Ascending aorta (tissue), 2 donors: ENCODE measurements at places on chromosomes 5 and 9. TPM values are rescaled to one million over a fixed set of nuclear protein-coding genes. Genes with fewer than 3 reads are reported as not detected.

Gene MPDZ
- total RNA-seq: 46.2 TPM

Gene ADAMTS16
- total RNA-seq: 1.6 TPM

Gene FOXD4L3
- not detected for total RNA-seq

Gene BTNL3
- not detected for total RNA-seq

Gene GNAQ
- 29.2 TPM for total RNA-seq

Gene GDF9
- not detected for total RNA-seq

Gene PCDHGC5
- total RNA-seq: 0.11 TPM

Gene MLANA
- total RNA-seq: not detected

DNA sequence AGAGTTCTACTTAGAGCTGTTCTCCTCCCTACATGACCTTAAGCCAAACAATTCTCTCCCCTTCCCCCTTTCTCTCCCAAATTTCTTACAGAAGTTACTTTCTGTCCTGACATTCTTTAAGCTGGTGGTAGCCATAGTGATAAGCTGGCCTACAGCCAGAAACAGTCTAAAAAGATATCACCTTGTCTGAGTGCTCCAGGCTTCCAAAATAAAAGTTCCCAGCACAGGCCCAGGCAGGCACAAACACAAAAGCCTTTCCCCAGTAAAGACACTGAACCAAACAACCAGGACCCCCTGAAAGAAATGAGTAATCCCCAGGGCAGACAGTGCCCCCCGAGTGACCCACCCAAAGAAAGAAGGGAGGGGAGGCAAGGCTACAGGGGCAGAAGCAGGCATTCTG, 19.2 kb downstream of the SIL1 start:
- DNase-seq: no peak

- no peak for DNase-seq
Observed at GRCh38 chr5:172558076-172558976, 82.7 kb upstream of the NEURL1B start.

GRCh38 chr9:8649160-8649559, 849.6 kb upstream of the DMAC1 start:
- DNase-seq: no peak

- DNase-seq: no peak
Observed at GRCh38 chr5:143601357-143601756, 197.9 kb upstream of the NR3C1 start.

DNA sequence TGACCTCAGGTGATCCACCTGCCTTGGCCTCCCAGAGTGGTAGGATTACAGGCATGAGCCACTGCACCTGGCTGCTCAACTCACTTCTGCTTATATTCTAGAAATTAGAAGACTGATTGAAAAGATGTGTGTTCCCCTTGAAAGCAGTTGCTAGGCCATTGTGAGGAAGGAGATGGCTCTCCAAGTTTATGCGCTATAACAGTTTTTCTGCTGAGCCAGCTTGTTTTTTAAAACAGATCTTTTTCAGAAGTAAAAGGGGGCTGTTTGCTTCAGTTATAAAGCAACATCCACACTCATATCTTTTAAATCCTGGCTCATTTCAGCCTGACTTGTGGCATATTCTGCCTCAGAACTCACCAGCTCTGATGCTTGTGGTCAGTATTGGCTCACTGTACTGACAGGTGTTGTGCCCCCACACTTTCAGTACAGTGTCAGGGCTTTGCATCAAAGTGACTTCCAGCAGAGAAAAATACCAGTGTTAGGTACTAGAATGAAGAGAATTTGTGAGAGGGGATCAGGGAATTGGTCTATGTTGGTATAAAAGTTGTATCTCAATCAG, 49.4 kb downstream of the NUP214 start:
- DNase-seq: no peak

DNA sequence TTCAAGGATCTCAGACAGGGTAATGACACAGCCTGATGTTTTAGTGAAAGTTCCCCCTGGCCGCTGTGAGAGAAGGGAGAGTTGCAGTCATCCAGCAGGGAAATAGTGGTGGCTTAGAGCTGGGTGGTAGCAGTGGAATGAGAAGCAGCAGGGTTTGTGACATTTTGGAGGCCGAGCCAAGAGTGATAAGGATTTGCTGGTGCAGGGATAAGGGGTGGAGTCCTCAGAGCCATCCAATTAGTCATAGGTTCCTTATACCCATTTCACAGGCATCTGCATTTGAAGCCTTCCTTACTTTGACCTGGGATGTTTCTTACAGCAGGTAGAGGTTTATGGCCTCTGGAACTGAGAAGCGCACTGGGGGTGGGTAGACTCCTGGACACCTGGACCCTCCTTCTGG, 12.8 kb downstream of the JADE2 start:
- no peak for DNase-seq

GRCh38 chr9:86573886-86574285, 219.7 kb upstream of the TUT7 start:
- DNase-seq: no peak

GRCh38 chr5:41296066-41296465, 82.7 kb upstream of the C6 start:
- DNase-seq: no peak

DNA sequence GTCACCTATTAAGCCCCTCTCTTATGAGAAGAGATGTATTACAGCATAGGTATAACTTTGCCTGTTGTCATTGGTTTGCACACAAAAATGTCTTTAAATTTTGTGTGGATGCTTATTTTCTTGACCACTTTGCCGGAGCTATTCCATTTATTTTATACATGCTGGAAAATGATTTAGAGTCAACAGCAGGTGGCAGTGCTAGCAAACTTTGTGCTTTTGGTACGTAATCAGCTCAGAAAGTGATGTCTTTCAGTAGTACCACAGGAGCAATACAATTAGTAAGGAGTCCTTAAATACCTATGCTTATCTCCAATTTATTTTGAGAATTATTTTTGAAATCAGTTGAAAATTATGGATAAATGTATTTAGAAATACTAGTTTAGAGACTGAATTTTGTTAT, 19.8 kb upstream of the NUDT12 start:
- no peak for DNase-seq

GRCh38 chr9:95048225-95049087, 269.1 kb downstream of the FANCC start:
- no peak for DNase-seq

GRCh38 chr9:72365525-72366256, 683 bp upstream of the ZFAND5 start:
- peak; percentile 82 for DNase-seq

GRCh38 chr9:35703906-35704672, 14.4 kb upstream of the TPM2 start:
- DNase-seq: no peak

- no peak for DNase-seq
Observed at GRCh38 chr5:15796557-15796956, 296.6 kb downstream of the FBXL7 start.

DNA sequence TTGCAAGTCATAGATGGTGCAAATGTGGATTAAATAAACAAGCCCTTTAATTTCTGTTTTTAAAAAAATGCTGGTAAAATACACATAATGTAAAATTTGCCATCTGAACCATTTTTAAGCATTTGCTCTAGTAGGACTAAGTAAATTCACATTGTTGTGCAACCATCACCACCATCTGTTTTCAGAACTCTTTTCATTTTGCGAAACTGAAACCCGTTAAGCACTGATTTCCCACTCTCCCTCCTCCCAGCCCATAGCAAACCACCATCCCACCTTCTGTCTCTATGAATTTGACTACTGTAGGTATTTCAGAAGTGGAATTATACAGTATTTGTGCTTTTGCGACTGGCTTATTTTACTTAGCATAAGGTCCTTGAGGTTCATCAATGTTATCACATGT, 103.3 kb upstream of the CNTLN start:
- DNase-seq: no peak
